SK-N-SH treated with all-trans-retinoic acid at 6 μM for 48 hours (cell line): ENCODE measurements at places on chromosomes 1 and 21.

- no peak for ATAC-seq
These were observed 24.2 kb upstream of the ATP6V1G3 start for GRCh38 chr1:198564716-198565115.

DNA sequence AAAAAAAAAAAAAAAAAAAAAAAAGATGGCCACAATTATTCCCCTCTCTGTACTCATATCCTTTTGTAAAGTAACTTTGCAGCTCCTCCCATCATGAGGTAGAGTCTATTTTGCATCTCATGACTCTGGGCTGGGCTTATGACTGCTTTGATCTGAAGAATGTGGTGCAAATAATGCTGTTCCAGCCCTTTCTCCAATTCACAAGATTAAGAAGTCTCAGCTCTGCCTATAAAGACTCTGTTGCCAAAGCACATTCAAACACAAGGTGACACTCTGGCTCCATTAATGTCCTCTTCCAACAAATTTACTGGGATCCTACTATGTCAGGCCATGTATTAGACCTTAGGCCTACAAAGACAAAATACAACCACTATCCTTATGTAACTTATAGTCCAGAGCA, 64.8 kb upstream of the PTCH2 start:
- ATAC-seq = no peak

DNA sequence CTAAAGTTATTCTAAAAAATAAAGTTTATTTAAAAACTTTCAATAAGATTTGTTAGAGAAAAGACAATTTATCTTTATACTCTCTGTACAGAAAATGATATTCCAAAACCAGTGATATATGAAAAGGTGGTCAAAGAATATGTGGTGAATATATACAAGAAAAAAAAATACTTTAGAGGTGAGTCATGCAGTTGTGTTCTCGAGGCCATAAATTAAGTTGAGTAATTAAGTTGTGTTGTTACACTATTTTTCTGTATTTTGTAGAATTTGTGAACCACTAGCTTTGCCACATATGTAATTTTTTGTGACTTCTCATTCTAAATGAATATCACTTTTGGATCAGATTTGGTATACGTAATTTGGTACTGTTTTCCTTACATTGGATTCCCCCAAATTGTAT, 23.6 kb upstream of the DUSP10 start:
- ATAC-seq = no peak

DNA sequence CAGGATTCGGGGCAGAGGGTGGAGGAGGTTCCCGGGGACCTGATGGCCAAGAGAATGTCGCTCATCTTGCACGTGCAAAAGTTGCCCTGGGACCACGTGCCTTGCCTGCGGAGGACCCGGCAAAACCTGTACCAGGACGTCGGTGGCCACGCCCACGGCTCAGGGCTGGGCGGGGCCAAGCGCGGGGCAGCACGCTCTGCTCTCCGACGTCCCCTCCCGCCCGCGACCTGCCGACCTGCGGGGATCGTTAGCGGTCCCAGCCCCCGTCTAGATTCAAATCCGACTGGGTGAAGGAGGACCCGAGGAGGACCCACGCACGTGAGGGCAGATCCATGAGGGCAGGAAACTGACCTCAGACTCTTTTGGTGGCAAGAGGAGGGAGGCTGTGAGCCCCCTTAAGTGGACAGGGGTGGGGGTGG, at the start of gene C1orf167:
TSS of gene C1orf167 (plus strand) at position 206 of the 419 bp plus-strand sequence. CDS start 2,208 bp downstream, outside the sequence.
- ATAC-seq = no peak

GRCh38 chr1:102529446-102529845, 532.7 kb upstream of the OLFM3 start:
- ATAC-seq = no peak

- no peak for ATAC-seq
These were observed 67.9 kb upstream of the ARID1A start for GRCh38 chr1:26627954-26628353.

DNA sequence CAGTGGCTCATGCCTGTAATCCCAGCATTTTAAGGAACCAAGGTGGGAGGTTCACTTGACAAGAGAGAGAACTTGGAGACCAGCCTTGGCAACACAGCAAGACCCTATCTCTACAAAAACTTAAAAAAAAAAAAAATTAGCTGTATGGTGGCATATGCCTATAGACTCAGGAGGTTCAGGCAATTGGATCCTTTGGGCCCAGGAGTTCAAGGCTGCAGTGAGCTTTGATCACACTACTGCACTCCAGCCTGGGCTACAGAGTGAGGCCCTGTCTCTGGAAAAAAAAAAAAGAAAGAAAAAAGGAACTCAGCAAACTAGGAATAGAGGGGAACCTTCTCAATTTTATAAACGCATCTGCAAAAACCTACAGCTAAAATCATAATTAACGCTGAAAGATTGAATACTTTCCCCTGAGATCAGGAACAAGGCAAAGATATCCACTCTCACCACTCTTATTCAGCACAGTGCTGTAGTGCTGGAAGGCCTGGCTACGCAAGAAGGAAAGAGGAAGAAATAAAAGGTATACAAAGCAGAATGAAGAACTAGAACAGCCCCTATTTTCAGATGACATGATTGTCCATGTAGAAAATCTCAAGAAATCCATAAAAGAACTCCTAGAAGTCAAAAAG, 21.6 kb downstream of the HSF2BP start:
- no peak for ATAC-seq

- peak; percentile 19; the same call in 2 of the 3 replicates for ATAC-seq
These were observed 11.1 kb upstream of the GJA5 start for GRCh38 chr1:147771226-147772125.

DNA sequence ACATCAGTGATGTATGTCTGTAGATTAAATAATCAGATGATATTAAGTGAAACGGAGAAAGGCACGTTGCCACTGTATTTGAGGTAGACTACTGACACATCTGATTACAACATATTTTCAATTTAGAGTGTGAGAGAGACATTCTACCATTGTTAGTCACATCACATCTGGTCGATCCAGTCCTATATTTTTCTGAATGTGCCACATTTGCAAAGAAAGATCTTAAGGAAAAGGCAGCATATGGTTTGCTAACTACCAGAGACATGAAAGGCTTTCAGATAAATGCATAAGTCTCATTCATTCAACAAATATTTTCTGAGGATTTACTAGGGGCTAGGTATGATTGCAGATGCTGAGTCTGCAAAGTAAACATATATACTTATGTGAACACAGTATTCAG, 114.3 kb upstream of the RUNX1 start:
- ATAC-seq = no peak

DNA sequence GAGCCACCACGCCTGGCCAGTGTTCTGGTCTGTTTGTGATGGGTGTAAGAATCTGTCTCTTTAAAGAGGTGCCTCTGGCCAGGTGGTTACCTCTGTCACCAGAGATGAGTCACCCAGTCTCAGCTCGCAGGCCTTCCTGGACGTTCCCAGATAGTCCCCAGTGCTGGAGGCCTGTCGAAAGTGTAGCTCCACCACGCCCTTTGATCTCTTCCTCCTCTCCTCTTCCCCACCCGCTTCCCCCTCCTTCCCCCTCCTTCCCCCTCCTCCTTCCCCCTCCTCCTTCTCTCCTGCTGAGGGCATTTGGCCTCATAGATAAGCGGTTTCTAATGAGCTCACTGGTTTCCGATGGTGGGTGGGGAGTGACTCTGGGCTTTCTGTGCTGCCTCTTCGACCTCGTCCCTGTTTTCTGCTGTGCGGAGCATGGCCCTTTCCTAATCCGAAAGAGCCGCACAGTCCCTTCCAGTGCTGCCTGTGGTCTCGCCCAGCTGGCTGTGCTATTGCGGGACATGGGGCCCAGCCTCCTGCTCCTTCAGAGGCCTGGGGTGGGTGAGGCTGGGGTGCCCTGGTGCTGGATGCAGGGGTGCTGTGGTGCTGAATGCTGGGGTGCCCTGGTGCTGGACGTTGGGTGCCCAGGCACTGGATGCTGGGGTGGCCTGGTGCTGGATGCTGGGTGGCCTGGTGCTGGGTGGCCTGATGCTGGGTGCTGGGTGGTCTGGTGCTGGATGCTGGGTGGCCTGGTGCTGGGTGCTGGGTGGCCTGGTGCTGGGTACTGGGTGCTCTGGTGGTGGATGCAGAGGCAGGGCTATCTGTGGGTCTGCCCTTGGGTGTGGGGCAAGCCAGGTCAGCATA, 19.2 kb downstream of the AGPAT3 start:
- no peak for ATAC-seq

GRCh38 chr1:170583186-170583585, 51.2 kb downstream of the GORAB start:
- no peak for ATAC-seq

DNA sequence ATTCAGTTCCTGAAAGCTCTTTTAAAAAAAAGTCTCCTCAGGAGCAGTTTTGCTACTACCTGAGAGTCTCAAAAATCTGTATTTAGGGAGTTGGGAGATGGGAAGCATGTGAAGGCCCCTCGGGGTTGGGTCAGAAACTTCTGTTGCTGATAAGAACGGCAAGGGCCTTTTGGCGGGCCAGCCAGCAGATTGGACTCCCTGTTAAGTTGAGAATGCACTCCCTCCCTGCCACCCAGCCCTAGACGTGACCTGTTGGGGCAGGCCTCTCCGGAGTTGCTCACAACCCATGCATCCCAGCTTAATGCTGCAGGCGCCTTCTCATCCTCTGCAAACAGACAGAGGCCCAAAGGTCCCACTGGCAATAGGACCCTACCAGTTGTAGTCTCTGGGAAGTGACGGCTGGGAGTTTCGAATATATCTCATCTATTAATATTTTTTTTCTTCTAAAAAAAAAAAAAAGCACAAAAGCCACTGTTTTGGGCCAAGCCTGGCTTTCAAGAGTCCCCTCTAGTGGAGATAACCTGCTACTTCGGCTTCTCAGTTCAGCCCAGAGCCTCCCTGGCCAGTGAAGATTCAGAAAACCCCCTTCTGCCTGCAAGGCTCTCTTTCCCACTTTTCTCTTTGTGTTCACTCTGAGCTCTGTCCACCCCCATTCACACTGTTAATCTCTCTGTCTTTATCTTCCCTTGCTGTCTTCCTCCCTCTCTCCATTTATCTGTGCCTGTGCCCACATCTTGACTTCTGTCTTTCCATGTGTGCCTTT, 5.3 kb downstream of the PLXNA2 start:
- ATAC-seq = peak; percentile 70

DNA sequence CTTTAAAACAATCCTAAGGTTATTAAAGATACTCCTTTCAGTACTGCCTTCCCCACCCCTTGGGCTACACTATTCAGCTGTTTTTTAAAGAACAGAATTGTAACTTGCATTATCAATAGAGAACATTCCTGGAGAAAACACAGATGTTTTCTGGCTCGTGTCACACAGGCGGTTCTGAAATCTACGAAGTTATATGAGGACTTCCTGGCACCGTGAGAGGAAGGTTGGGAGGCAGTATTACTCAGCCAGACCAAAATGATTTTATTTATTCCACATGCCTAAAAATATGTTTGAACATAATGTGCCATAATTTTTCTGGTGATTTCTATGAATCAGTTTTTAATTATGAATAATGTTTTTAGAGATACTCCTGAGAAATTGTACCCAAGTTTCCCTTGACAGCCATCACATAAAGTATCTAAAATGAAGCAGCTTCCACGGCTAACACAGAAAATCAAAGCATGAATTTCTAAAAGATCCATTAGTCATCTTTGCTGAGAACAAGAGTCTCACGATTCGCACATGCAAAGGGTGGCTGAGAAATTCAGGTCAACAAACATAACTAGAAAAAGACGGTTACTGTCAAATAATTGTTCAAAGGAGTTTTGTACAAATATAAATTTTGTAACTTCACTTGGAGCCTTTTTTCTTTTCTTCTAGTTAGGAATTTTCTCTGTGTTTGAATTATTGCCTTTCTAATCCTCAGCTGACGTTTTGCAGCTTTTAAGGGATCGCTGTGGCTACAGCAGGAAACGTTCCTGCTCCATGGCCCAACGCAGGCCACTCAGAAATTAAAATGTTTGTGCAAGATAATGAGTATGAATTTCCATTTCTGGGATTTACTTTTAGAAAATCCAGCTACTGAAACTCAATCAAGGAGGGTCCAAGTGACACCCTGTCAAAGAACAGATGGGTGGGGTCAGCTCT, 8.0 kb upstream of the SIM2 start:
- ATAC-seq = no peak

DNA sequence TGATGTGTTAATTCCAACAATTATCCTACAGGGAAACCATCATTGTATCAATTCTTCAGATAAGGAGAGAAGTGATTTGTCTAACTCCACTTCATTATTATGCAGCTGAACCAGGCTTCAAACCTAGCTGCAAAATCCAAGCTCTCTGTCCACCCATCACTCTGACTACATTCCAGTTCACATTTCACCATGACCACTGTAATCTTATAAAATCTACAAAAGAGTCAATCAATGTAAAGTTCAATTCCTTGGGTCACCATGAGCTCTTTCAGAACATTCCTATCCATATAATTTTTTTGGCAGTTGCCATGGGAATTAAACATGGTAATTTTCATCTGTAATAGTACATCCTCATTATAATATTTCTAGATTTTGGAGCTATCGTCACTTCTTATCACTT, 100.9 kb downstream of the PLPPR5 start:
- ATAC-seq = peak; percentile 66

- no peak for ATAC-seq
These were observed 145.4 kb downstream of the GREM2 start for GRCh38 chr1:240466509-240466908.

DNA sequence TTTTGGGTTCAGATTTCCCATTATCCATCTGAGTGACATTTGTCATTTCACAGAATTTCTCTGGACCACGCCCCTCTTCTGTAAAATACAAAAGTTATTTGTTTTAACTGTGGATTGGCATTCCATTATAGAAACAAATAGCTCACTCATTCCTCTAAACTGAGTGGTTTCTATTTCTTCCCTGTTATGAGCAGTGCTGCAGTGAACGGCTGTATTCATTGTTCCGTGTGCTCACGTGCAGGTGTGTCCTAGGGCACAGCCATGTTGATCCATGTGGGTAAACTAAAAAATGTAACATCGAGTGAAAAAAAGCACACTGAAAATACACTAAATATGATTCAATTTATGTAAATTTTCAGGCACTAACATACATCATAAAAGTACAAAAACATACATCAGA, 27.0 kb upstream of the IL12RB2 start:
- no peak for ATAC-seq

DNA sequence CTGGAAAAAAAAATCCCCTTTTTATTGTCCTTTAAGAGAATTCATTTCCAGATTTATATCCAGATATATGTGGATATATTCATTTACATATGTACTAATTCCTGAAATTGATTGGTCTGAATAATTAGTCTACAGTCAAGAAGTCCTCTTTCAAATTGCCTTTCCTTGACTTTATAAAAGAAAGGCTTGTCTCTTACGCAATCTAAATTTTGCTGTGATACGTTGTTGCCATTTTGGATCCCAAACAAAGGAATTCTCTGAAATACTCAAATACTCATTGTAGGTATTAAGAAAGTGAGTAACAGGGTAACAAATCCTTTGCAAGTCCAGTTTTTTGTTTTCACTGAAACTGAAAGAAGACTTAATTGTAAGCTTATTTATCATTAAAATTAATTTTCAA, 136.9 kb upstream of the KIAA1614 start:
- no peak for ATAC-seq

GRCh38 chr1:29112705-29113412, 10.8 kb downstream of the TMEM200B start:
- no peak for ATAC-seq

GRCh38 chr1:182786223-182786994, 3.2 kb upstream of the NPL start:
- ATAC-seq = peak; percentile 62

DNA sequence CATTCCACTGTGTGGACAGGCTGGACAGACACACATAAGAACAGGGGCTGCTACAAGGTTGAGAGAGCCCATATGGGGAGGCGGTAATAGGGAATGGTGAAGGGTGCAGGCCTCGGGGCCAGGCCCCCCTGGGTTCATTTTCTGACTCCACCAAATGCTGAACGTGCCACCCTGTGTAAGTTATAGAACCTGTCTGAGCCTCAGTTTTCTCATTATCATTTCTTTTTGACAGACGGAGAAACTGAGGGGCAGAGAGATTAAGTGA, 569.5 kb downstream of the PTPRU start:
- no peak for ATAC-seq

- ATAC-seq = no peak
These were observed 20.6 kb downstream of the CITED4 start for GRCh38 chr1:40841602-40842001.
